ENCODE measurements at places on chromosomes 4 and X.

DNA sequence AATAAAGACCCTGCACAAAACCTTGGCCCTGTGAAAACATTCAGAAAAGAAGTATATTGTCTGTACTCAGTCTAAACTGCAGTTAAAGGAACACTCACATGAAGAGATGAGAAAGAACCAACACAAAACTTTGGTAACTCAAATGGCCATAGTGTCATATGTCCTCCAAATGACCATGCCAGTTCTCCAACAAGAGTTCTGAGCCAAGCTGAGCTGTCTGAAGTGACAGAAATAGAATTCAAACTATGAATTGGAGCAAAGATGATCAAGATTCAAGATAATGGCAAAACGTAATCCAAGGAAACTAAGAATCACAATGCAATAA, 739.3 kb upstream of the NDST4 start:
- no peak for DNase-seq

GRCh38 chr4:155079871-155080270, 128.6 kb upstream of the NPY2R start:
- DNase-seq, result no peak

DNA sequence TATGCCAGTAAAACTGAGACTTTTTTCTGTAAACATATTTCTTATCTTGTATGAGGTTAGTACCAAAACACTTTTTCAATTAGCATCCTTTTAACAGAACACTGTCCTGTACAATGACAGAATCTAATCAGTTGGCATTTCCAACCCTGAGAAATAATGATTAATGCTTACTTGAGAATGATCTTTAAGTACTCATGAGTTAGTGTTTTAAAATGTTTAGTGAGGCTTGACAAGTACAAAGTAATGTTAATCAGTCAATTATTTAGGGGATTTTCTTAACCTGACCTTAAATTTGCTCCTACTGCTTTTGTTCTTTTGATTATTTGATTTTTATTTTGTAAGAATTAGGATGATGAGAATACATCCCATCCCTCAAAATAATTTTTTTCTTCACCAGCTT, 496.5 kb downstream of the RPA4 start:
- no peak for DNase-seq

GRCh38 chr4:566508-567295, 9.4 kb downstream of the TMEM271 start:
- no peak for DNase-seq

DNA sequence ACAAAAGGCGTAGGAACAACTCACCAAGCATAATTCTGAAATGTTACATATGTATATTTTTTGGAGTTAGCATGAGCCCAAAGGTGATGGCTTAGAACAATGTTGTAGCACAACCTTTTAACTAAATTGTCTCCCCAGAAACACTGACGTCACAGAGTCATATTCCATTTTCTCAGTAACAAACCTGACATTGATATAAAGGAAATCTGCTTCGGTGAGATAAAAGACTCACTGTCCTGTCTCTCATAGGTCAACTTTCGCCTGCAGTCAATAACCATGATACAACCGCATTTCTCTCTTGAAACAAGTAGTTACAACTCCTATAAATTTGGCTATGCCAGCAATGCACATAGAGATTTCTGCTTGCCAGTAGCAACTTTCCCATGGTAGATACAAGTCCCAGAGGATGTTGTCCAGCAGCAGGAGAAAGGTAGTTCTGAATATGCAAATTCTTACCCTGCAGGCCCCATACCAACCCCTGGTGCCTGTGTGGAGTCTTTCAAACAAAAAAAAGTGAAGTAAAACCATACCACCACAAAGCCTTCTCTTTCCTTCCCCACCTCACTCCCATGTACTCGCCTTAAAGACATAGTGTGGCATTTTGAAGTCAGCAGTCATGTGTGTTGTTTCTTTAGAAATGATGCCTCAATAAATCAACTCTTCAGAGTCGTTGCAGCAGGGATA, 47.9 kb downstream of the MTM1 start:
- DNase-seq, result no peak

- no peak for DNase-seq
Measured at GRCh38 chrX:122087341-122087740, 1039.9 kb downstream of the GLUD2 start.

GRCh38 chr4:57668621-57669020, 558.4 kb upstream of the IGFBP7 start:
- DNase-seq, result no peak

DNA sequence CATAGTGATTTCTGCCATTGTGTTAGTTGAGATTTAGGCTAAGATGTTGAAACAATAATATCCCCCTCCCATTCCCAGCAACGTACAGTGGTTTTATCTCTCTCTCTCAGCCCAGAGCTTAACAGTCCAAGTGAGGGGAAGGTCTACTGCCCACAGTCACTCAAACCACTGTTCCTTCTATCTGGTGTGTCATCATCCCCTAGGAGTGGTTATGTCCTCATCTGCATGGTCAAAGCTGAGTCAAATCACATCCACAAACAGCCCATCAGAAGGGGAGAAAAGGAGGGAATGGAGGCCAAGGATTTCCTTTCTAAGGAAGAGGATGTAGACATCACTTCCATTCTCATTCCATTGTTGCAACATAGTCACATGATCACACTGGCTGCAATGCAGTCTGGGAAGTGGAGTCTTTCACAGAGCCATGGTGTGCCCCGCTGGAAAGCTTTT, 42.8 kb upstream of the CHRNA9 start:
- DNase-seq, result no peak

GRCh38 chr4:108391701-108392455, 223.1 kb upstream of the LEF1 start:
- no peak for DNase-seq
